ENCODE measurements at places on chromosomes 16 and 17. TPM values are rescaled to one million over a fixed set of nuclear protein-coding genes. Genes with fewer than 3 reads are reported as not detected.

DNA sequence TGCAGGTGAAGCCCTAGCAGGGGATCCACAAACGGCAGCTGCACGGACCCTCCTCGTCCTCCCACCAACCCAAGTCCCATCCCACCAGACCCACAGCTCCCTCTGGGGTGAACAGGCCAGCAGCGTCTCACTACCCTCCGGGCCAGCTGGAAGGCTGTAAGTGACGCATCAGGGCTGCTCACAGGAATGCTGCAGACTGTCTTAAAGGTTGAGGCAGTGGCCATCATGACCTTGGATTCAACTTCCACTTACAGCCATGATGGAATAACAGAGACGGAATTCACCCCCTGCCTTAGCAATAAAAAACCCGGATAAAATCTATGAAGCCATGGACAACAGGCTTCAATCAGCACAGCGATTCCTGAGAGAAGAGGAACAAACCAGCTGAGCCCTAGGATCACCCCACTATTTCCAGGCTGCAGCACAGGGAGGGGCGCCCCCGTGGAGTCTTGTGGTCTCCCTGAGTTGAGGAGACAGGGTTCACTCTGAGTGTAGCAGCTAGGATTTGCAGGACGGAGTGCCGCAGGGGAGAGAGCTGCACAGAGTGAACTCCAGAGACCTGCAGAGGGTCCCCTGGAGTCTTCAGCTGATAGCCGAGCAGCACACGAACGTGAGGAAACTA lies 10.5 kb downstream of the FAM83G start:
- no peak for DNase-seq

DNA sequence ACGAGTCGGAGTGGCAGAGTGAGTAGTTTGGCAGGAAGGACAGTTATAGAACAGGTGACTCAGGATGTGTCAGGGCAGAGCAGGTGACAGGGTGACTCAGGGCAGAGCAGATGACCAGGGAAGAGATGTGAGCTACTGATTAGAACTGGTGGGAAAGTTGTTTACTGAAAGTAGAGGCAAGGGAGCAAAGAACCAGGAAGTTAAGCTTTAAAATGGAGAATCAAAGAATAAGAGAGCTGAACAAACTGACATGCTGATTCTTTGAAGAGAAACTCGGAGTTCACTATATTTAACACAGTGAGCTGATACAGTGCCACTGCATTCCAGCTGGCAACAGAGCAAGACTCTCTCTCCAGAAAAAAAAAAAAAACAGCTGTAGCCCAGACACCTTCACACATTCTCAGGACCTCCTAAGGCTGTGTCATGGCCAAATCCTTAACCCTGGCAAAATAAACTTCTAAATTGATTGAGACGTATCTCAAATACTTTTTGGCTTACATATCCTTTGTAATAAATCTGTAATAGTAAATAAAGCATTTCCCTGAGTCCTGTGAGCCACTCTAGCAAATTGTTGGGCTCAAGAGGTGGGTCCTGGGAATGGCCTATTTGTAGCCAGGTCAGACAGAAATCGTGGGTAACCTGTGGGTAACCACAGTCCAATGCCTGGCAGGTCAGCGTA lies 12.3 kb upstream of the UBE2I start:
- peak; percentile 59 for DNase-seq

TPSB2 gene
- total RNA-seq = 215 TPM

HBQ1 gene
- total RNA-seq = not detected

DNA sequence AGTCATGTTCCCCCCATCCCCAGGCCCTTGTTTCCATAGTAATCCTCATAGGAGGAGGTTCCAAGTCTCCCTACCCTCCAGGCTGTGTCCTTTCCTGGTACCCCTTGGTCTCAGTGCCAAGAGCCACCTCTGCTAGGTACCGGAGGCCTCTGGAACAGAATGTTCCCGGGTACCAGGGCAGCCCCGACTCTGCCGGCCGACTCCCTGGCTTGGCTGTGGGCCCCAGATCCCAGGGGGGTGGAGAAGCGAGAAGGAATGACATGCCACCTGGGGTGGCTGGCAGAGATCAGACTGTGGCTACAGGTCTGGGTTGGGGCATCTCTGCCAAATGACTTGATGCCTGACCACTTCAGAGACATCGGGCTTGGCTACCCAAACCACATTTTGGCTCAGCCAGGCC lies 3.6 kb downstream of the STAC2 start:
- DNase-seq = no peak

TPSG1 gene
- total RNA-seq = 1.6 TPM

DLX3 gene
- 0.26 TPM for total RNA-seq

ADGRG3 gene
- 0.60 TPM for total RNA-seq

- DNase-seq = no peak
These were observed 4.3 kb downstream of the TPSD1 start for GRCh38 chr16:1260101-1260680.

- DNase-seq = no peak
These were observed 19.8 kb downstream of the MPG start for GRCh38 chr16:97822-98221.

DNA sequence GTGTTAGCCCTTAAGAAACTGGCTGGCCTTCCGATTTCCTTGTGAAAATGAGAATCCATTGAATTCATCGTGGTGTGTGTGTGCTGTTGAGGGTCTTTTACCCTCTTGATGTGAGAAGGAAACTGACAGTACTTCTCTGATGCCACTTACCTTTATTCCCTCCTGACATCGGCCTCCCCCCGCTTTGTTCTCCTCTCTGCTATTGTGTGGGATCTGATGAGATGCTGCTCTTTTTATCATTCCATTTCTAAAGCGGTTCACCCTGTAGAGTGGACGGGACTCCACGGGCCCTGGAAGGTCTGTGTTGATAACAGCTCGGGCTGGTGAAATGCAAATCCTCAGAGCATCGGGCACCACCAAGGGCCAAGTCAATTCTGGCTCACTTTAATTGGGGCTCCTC lies 69.8 kb downstream of the MARCHF10 start:
- DNase-seq = no peak

PLXDC1 gene
- 21.2 TPM for total RNA-seq

- no peak for DNase-seq
These were observed 140.1 kb downstream of the CLEC16A start for GRCh38 chr16:11084484-11084875.

MEIOC gene
- total RNA-seq = not detected

DNA sequence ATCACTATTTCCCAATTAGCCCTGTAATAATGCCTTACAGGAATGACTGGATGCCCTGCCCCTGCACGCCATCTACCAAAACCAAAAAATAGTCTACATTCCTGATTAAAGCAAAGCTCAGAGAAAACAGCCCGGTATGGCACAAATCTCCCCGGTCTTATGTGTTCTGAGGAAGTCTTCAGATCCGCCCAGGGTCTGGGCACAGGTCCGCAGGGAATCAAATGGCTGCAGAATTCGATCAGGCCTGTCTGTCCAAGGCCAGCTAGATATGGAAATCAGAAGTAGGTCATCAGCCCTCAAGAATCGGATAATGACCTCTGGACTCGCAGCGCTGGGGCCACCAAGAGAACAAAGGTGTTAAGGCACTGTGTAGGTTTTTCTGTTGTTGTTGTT lies 171.0 kb downstream of the ZFHX3 start:
- no peak for DNase-seq

DNA sequence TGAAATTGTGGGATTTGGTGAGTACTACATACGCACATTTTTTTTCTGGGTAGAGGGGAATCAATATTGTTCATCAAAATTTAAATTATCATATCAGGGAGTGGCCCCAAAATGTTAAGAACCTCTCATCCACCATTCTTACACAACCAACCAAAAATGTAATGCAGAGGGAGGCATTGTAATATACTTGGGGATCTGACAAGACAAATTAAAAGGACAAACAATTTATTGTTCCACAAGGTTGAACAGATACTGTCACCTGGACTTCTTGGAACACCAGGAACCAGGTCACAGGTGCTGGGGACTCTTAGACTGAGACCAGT lies 14.7 kb upstream of the HOXB9 start:
- no peak for DNase-seq

C16orf92 gene
- not detected for total RNA-seq

GRCh38 chr16:15398618-15399316 lies 3.2 kb downstream of the MPV17L start:
- peak; percentile 45 for DNase-seq

- peak; percentile 93 for DNase-seq
These were observed at the start of gene ST3GAL2 for GRCh38 chr16:70438969-70439862. TSS of gene ST3GAL2 (minus strand) at chr16:70439100. CDS start at chr16:70398530, 40,570 bp downstream.

MYCBPAP gene
- total RNA-seq = 4.6 TPM

- DNase-seq = no peak
These were observed 1.0 kb downstream of the SLC47A1 start for GRCh38 chr17:19534562-19535149.

LRRC37A3 gene
- 11.7 TPM for total RNA-seq

- DNase-seq = peak; percentile 93
These were observed 5.3 kb downstream of the ARHGDIA start for GRCh38 chr17:81865733-81866439.

DNA sequence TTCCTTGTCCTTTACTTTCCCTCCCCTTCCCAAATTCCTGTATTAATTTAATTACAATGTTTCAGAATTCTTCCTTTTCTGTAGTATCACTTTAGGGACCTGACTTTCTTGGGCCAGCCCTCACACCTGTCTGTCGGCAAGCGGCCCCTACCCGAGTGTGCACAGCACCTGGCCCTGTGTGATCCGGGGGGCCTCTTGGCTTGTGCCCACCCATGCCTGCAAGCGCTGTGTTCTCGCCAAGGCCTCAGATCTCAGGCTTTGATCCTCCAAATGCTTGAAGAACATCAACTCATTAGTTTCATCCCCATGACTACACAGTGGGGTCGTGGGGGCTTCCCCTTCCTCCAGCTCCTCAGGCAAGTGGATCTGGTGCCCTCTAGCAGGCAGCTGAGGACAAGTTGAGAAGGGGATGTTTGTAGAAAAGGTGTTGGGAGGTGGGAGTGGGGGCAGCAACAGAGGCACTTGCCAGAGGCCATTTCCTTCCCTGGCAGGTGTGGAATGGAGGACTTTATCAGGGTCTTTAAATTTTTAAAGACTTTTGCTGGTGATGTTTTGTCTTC lies 15.7 kb upstream of the CDH3 start:
- no peak for DNase-seq

KRT16 gene
- total RNA-seq = not detected

RNF43 gene
- 19.0 TPM for total RNA-seq

OR1F1 gene
- total RNA-seq = not detected

GRCh38 chr16:55041540-55042234 lies 111.0 kb downstream of the IRX5 start:
- no peak for DNase-seq

GRCh38 chr17:29069526-29070041 lies 26.6 kb downstream of the PIPOX start:
- peak; percentile 43 for DNase-seq

- DNase-seq = no peak
These were observed 152.5 kb downstream of the VPS53 start for GRCh38 chr17:562174-562573.

REXO5 gene
- 2.2 TPM for total RNA-seq

DNA sequence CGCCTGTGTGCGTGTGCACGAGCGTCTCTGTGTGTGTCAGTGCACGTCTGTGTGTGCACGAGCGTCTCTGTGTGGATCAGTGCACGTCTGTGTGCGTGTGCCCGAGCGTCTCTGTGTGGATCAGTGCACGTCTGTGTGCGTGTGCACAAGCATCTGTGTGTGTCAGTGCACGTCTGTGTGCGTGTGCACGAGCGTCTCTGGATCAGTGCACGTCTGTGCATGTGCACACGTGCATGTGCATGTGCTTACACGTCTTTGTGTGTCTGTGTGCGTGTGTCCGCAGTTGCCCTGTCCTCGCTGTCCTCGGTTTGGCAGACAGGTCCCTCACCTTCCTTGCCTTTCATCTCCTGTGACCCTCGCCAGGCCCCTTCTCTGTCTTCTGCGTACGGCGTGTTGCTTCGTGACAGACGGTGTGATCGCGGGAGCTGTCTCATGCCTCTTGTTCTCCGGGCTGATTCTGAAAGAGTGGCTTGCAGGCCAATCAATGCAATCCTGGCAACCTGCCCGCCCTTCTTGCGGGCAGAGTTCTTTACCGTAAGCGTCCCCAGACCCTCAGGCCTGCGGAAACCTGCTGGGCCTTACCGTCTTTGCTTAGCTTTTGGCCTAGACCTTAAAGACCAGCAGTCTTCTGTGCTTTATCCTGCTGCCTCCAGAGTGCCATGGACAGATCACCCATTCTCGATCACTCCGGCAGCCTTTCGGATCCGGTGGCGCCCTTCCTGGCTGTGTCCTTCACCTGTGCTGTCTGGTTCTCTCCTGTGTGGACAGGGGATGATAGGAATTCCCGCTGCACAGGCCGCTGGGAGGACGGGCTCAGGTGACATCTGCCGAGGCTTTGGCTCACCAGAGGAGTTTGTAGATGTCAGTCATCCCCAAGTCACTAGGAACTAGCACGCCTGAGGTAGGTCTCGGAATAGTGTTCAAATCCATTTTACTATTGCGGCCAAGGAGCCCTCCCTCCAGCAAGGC lies 18.5 kb downstream of the MLYCD start:
- no peak for DNase-seq

RAI1 gene
- total RNA-seq = 60.3 TPM

- DNase-seq = no peak
These were observed 12.4 kb downstream of the TAT start for GRCh38 chr16:71564335-71564967.

SPN gene
- total RNA-seq = 9.0 TPM

DNA sequence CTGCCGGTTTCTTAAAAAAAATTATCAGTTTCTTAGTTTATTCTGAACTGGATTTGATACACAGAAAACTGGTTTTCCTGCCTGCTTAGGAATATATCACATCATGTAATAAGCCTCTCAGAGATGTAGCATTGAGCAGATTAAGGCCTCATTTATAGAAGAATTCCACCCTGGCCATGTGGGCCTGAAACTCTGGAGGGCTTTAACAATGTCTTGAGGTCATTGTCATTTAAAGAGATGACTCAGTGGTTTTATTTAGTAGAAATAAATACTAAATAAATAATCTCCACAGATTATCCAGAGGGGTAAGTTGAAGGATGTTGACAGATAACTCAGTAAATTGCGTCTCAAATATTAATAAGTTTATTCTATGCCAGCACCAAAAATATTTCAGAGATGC lies 56.9 kb downstream of the PRKCA start:
- DNase-seq = no peak

DNA sequence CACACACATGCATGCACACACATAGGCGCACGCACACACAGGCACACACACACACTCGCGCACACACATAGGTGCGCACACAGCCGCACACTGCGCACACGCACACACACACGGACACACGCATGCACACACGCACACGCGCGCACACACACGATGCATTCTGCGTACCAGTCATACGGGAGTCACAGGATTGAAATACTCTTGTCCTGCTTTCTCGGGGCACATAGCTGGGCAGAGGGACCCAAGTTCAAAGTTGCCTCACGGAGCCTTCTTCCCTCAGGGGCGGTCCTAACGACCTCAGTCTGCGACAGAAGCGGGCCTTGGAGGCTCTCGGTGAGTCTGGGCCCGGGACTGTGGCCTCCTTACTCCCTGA lies 56.0 kb downstream of the MRM1 start:
- DNase-seq = no peak

GRCh38 chr17:44113382-44113781 lies 10.1 kb downstream of the HDAC5 start:
- no peak for DNase-seq
